Osteocyte (in vitro differentiated cells): ENCODE measurements at places on chromosomes 7 and 10. TPM values are rescaled to one million over a fixed set of nuclear protein-coding genes. Genes with fewer than 3 reads are reported as not detected.

The PRXL2A gene
- 56.8 and 59.2 TPM in 2 replicates for total RNA-seq

The ACSM6 gene
- not detected in 2 replicates for total RNA-seq

The ELAPOR2 gene
- 23.6 and 25.7 TPM in 2 replicates for total RNA-seq

The MKRN1 gene
- 97.8 and 111 TPM in 2 replicates for total RNA-seq

The ERVW-1 gene
- not detected in 2 replicates for total RNA-seq

The HTR5A gene
- not detected in 2 replicates for total RNA-seq

The DUSP5 gene
- 11.0 and 16.1 TPM in 2 replicates for total RNA-seq

The AOAH gene
- not detected in 2 replicates for total RNA-seq

The TLX1 gene
- not detected in 2 replicates for total RNA-seq

The ELFN1 gene
- 0.62 and 0.73 TPM in 2 replicates for total RNA-seq

The HSPA12A gene
- 3.9 and 4.0 TPM in 2 replicates for total RNA-seq

The CYP3A7 gene
- not detected in 2 replicates for total RNA-seq

The EPHB4 gene
- total RNA-seq, result 88.9 and 91.9 TPM in 2 replicates

The ENTPD1 gene
- 1.2 and 1.5 TPM in 2 replicates for total RNA-seq

The CYP26C1 gene
- total RNA-seq, result 0.08 TPM in 1 of 2 replicates, not detected in the other

The CLEC2L gene
- not detected in 2 replicates for total RNA-seq

The TEX36 gene
- not detected in 2 replicates for total RNA-seq

The NKX1-2 gene
- not detected in 2 replicates for total RNA-seq

The RBP3 gene
- not detected in 2 replicates for total RNA-seq

The HOXA5 gene
- not detected in 2 replicates for total RNA-seq

The COL26A1 gene
- 124 and 128 TPM in 2 replicates for total RNA-seq

The MYO3A gene
- total RNA-seq, result not detected in 2 replicates

The JMJD1C gene
- 118 and 120 TPM in 2 replicates for total RNA-seq

The WNT2 gene
- 9.5 and 11.5 TPM in 2 replicates for total RNA-seq

The PRSS37 gene
- total RNA-seq, result not detected in 2 replicates

The TMEM225B gene
- total RNA-seq, result 1.1 and 1.6 TPM in 2 replicates

The WDR86 gene
- 0.39 TPM in 1 of 2 replicates, not detected in the other for total RNA-seq

The TSPAN13 gene
- 4.9 and 5.5 TPM in 2 replicates for total RNA-seq

The CFAP70 gene
- total RNA-seq, result 0.86 and 1.2 TPM in 2 replicates

The SPDYE6 gene
- total RNA-seq, result not detected in 2 replicates

The VWA2 gene
- not detected in 2 replicates for total RNA-seq

The EVX1 gene
- total RNA-seq, result not detected in 2 replicates

The SFRP5 gene
- not detected in 2 replicates for total RNA-seq

The MEOX2 gene
- total RNA-seq, result 24.5 and 24.8 TPM in 2 replicates

The OPN1SW gene
- total RNA-seq, result not detected in 2 replicates

The ACHE gene
- total RNA-seq, result 1.5 and 2.2 TPM in 2 replicates

The CPED1 gene
- total RNA-seq, result 3.4 and 3.9 TPM in 2 replicates

The RHBDD2 gene
- total RNA-seq, result 44.8 and 50.7 TPM in 2 replicates

The SLC26A3 gene
- total RNA-seq, result not detected in 2 replicates

The ZNF485 gene
- total RNA-seq, result 1.7 and 2.4 TPM in 2 replicates

The PLXDC2 gene
- total RNA-seq, result 33.2 and 36.4 TPM in 2 replicates

The SLC18A3 gene
- 0.32 and 0.34 TPM in 2 replicates for total RNA-seq

The FANK1 gene
- 0.81 and 2.0 TPM in 2 replicates for total RNA-seq

The MKI67 gene
- total RNA-seq, result 19.3 and 25.1 TPM in 2 replicates
